ENCODE measurements at places on chromosomes 2 and 18.

DNA sequence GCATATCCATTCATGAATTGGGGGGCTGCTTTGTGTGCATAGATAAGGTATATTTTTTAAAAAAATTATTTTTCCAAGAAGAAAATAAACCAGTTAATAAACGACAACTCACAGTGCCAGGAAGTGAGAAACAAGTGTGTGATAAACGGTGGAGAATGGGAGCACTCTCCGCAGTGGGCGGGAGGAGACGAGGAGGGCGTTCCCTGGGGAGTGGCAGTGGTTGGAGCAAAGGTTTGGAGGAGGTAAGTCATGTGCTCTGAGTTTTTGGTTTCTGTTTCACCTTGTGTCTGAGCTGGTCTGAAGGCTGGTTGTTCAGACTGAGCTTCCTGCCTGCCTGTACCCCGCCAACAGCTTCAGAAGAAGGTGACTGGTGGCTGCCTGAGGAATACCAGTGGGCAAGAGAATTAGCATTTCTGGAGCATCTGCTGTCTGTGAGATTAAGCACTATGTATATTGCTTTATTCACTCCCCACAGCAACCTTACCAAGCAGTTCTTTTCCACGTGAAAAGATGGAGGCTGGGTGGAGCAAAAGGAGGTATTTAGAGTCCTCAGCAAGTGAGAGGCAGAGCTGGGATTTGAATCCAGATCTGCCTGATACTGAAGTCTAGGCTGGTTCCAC, 27.0 kb upstream of the CASP8 start:
- peak; percentile 85 for DNase-seq

DNA sequence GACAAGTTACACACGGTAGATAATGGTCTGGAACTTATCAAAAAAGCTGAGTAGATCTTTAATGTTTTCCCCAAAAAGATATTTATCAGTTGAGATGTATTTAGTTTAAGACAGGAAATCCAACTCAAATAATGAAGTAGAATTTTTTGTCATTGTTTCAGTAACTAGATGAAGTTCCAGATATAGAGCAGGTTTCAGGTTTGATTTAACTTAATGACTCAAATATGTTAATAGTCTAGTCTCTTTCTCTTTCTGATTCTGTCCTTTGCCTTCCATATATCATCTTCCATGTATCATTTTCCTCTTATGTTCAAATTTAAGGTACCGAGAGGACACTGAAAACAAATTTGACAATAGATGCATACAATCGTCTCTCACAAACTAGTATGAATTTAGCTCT, 23.6 kb upstream of the DOCK10 start:
- no peak for DNase-seq

DNA sequence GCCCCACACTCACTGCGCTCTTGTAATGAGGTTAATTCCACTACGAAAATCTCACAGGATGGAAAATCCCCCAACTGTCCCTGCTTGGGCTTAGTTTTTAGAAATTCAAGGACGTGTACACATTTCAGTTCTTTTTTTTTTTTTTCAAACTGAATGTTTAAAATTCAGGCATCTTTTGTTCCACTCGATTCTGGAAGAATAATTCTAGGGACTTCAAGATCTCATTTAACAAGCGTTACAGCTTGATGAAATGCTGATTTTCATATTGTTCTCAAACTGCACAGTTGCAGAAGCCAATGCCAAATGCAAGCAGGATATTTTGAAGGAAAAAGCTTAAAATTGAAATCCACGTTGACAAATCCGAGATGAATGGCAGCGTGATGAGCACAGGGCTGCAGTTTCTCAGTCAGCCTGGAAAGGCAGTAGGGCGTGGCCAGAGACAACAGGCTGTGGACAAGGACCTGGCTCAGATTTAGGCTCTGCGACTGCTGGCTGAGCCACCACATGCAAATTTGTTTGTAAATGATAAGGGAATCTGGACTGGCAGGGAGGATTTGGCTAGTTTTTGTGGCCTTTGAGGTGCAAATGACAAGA, 128.1 kb upstream of the MYCN start:
- DNase-seq, result no peak

GRCh38 chr2:96153291-96153713, 8.1 kb upstream of the DUSP2 start:
- no peak for DNase-seq

- DNase-seq, result no peak
Observed at GRCh38 chr18:44958455-44958854, 277.8 kb downstream of the SETBP1 start.

DNA sequence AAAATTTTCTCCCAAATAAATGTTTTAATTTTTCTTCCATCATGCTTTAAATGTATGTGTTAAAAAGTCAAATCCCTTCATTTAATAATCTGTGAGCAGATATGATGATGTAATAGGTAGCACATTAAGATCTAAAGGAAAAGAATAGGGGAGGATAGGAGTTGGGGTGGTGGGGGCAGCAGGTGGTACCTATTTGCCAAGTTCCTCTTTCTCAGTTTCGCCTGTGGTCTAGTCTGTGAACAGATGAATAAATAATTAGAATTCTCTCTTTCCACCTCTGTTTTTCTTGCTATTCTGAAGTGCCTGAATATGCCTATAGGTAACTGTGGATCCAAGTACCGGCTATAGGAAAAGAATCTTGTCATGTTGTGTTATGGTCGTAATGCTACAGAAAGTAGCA, 152.5 kb downstream of the NRXN1 start:
- DNase-seq, result no peak

DNA sequence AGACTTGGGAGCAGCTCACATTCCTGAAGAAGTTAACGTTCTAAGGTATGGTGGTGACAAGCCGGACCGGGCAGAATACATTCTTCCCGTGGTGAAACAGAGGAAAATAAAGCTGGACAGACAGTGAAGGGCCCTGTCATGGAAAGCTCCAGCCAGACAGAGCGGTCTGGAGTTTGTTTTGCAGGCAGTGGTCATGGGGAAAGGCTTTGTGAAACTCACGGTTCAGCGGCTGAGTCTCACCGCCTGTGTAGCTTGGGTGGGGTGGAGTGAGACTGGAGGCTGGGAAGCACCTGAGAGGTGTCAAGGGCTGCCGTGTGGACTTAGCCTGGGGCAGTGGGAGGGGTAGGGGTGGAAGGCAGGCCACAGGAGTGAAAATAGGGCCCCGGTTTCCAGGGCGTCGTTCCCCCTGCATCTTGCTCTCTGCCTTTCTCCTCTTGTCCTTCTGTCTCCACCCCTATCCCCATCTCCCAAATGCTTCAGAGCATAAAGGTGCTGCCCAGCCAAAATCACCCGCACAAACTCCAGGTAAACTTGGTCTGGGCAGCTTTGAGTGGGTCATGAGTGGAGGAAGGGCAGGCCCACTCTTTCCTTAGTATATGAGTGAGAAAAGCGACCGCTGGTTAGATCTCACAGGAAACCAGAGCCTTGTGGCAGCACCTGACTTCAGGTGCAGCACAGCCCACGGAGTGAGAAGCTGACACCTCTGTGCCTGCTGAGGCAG, 11.4 kb upstream of the SLC20A1 start:
- DNase-seq, result no peak

DNA sequence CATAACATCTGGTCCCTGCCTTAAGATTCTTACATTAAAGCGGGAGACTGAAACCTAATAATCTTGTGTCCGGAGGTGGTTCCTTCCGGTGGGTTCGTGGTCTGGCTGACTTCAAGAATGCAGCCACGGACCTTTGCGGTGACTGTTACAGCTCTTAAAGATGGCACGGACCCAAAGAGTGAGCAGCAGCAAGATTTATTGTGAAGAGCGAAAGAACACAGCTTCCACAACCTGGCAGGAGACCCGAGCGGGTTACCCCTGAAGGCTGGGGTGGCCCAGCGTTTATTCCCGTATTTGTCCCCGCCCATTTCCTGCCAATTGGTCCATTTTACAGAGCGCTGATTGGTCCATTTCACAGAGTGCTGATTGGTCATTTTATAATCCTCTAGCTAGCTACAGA, 122.3 kb upstream of the SIX2 start:
- DNase-seq, result no peak

GRCh38 chr2:240725266-240725665, 33.6 kb downstream of the AQP12A start:
- DNase-seq, result no peak

DNA sequence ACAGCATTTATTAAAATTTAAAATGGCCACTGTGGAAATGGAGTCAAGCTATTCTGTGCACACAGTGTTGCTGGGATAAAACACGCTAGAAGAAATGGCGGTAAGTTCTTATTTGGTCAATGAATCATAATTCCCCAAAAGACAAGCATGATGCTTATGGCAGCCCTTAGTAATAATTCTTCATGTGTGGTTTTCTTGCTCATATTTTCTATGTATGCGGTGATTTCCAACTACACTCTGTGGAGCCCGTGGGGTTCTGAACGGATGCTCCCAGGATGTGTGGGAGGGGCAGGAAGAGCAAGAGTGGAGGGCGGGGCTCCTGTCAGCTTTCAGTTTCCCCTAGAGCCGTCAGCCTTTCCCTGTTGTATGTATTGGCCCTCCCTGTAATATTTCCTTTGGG, 91.7 kb upstream of the RMDN2 start:
- no peak for DNase-seq

GRCh38 chr18:49757513-49758262, 55.6 kb downstream of the ACAA2 start:
- DNase-seq, result no peak

GRCh38 chr2:177273408-177273807, 8.9 kb upstream of the NFE2L2 start:
- no peak for DNase-seq

DNA sequence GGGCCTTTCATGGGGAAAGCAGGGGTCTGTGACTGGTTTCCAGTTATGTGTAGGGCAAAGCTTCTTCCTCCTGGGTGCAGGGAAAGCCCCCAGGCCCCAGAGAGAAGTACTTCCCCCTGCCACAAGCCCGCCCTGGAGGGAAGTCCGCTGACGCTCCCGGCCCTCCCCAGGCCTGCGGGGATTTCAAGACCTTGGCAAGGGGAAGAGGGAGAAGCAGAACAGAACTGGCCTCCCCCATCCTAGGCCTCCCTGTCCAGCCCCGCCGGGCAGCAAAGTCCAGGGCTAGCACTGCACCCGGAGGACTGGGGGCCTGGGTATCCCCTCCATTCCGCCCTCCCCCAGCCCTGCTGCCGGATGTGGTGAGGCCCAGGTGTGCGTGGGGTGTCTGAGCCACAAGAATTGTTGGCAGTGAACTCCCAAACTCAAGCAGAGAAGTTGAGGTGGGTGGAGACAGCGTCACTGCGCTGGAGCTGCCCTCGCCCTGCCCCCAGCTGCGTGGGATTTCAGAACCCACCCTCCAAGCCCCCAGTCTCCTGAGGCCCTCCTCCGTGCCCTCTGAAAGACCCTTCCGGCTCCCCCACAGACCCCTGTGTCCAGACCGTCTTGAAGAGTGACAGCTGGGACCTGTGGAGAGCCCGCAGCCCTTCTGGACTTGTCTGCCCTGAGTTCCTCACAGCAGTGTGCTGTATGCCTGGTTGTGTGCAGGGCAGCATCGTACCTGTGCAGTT, 1.1 kb upstream of the DUSP2 start:
- peak; percentile 95 for DNase-seq

DNA sequence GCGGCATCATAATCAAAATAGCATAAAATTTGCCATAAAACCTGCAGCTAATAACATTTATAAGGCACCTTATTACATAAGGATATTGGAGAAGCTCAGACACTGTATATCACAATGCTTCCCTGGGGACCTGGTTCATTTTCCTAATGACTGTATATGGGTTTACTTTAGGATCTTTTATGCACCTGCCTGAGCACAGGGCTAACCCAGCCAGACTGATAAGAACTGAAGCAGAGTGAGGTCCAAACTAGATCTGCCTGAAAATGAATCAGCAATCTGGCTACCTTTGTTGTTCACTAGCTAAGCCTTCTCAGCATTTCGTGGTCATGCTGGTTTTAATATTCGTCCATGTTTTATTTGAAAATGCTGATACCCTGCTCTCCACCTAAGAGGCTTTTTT, 1922.3 kb upstream of the CELF4 start:
- no peak for DNase-seq

DNA sequence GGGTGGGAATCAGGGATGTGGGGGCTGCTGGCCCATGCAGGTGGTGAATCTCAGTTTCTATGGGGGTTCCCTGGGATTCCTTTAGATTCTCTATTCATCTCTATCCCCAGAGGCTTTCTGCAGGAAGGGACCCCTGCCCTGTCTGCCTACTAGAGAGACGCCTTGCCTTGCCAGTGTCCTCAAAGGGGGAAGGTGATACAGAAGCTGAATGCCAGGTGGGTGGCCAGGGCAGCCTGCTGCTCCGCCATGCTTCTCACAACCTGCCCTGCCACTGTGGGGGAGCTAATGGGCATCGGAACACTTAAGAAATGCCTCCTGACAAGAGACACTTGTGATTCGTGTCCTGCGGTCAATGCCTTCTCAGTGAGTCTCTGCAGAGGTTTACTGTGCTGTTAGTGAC, 368.4 kb downstream of the EN1 start:
- DNase-seq, result no peak

DNA sequence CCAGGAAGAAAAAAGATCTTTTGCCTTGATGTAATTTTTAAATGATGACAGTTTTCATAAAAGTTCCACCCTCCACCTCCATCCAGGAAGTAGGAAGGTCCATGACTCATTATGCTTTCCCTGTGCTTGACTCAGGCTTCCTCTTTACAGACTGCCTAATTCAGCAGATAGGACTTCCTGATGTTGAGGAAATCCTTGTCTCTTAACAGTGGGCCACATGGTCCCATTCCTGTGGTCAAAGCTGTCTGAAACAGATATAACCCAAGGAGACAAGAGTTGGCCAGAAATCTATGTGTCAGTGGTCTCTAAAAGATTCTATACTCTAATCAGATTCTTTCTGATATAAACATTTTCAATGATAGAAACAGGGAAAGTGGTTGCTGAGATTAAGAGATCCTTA, 119.1 kb downstream of the BAZ2B start:
- no peak for DNase-seq

- no peak for DNase-seq
Observed at GRCh38 chr2:71683070-71683469, 229.7 kb downstream of the DYSF start.

DNA sequence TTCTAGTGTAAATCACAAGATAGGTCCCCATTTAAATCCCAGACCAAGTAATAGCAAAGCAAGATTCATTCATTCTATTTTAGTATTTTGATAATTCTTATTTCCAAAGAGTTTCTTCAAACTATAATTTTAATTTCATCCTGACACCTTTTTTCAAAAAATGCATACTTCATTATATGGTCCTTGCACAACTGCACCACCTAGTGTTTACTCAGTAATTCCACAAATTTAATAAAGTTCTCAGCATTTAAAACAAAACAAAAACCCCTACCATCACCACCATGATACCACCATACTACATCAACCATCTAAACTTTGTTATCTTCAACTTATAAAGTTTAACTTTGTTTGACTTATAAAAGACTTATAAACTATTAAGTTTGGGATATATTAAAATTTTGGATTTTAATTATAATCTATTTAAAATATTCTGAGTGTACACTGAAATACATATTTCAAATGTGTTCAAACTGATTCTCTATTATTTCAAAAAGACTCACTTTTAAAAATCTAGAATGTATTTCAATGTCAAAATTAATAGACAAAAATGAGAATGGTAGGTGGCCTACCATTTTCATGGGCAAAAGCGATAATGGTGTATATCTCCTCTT, 44.2 kb downstream of the WDPCP start:
- DNase-seq, result peak; percentile 11

GRCh38 chr2:6754419-6754818, 111.3 kb downstream of the CMPK2 start:
- no peak for DNase-seq

Measured in CD4-positive, CD25-positive, alpha-beta regulatory T cell (primary cell).